ENCODE measurements at places on chromosomes 3 and 15.

- DNase-seq, result no peak
Measured at GRCh38 chr15:53625260-53625659, 134.2 kb downstream of the WDR72 start.

DNA sequence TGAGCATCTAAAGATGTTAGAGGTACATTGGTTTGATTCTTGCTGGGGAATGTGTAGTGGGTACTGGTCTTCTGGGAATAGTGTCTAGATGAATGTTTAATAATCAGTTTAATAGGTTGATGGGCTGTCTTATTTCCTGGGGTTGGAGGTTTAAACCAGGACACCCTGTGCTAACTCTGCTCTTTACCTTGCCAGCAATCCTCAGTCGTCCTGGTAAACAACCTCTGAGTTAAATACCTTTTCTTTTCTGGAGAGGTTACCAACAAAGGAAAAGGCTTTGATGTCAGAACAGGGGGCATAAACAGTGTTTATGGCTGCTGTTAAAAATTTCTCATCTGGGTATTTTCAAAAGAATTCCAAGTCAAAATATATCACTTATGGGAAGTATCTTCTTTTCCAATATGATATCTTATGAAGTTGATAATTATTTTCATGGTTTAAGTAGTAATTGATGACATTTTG lies 23.5 kb downstream of the MITF start:
- no peak for DNase-seq

GRCh38 chr15:40984406-40984805 lies 31.1 kb downstream of the CHAC1 start:
- DNase-seq, result no peak

GRCh38 chr15:74399511-74400312 lies 32.3 kb upstream of the CYP11A1 start:
- no peak for DNase-seq

GRCh38 chr3:29612536-29612935 lies 331.7 kb downstream of the RBMS3 start:
- no peak for DNase-seq

DNA sequence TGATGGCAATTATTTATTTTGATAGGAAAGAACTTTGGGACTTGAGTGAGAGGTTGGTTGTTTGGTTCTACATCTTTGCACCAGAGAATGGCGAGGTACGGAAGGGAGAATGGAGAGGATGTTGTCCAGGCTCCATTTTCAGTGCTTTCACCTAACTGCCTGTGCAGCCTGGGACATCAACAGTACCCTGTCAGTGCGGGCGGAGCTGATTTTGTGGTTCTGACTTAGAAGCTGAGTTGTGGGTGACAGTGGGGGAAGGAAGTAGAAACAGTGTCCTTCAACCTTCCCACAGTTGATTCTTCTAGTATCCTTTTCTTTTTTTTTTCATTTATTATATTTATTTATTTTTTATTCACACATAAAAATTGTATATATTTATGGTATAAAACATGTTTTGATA lies 95.3 kb downstream of the TIGIT start:
- no peak for DNase-seq

DNA sequence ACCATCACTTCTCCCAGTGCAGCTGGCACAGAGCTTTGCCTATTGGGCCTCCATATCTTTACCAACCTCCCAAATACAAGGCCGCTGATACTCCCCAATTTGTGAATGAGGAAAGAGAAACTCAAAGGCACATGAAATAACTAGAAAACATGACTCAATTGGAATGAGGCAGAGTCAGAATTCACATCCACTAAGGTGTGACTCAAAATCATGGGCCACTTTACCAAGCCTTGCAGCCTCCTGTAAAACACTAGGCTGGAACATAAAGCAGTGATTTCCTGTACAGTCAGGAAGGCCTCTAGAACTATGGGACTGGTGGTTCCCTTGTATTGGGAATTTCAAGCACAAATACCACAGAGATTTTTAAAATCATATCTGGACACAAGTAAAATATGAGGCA lies 128.6 kb downstream of the DCLK3 start:
- DNase-seq, result no peak

GRCh38 chr15:101056366-101057334 lies 137.5 kb downstream of the LRRK1 start:
- DNase-seq, result no peak

DNA sequence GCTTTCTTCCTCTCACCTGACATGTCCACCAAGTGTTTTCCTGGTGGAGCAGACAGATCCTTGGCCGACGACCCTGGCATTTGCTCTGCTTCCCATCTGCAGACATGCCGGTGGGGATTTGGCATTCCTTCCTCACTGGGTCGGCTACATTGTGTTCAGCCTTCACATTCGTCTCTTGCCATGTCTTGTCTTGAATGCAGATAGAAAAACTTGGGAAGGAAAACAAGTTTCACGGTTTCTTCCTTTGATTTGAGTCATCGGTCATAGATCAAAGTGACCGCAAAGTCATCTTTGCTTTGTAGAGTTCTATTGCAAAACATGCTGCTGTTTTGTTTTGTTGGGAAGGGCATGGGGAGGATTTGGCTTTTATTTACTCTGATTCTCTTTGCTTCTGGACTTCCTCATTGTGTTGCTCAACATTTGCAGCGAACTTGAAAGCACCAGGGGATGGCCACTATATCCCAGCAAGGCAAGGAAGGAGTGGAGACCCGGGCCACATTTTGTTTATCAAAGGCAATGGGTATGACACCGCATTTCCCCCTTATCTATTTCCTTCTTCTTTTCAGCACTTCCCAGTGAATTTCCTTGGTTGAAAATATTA lies 321.3 kb downstream of the CACNA2D3 start:
- no peak for DNase-seq

- no peak for DNase-seq
Measured at GRCh38 chr15:33159726-33160453, 34.6 kb downstream of the FMN1 start.

DNA sequence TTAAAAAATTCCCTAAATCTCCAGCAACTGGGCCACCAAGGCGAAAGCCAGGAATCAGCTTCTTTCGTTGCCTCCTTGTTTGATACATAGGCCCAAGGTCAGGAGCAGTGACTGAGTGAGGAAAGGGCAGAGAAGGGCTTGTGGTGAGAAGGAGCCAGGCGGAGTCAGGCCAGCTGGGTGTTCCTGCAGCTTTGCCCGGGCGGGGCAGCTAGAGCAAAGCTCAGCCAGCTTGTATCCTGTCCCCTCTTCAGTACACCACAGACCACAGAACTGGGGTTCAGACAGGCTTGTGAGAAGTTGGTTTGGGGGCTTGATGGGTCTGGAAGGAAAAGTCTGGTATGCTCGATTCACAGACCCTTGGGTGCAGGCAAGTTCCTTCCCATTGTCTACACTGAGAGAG lies 52.6 kb downstream of the CCK start:
- DNase-seq, result no peak

DNA sequence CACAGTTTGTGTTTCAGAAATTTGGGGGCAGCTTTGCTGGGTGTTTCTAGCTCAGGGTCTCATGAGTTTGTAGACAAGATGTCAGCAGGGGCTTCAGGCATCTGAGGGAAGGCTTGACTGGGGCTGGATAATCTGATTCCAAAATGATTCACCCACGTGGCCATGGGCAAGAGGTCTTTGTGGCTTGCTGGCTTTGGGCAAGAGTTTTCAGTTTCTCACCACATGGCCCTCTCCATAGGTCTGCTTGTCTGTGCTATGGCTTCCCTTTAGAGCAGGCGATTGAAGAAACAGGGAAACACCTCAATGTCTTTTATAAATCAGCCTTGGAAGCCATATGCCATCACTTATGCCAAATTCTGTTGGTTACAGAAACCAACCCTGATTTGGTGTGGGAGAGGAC lies 11.9 kb downstream of the RPS27L start:
- DNase-seq, result no peak

- DNase-seq, result peak; percentile 96
Measured at GRCh38 chr15:68352401-68353062, 75.0 kb downstream of the FEM1B start.

DNA sequence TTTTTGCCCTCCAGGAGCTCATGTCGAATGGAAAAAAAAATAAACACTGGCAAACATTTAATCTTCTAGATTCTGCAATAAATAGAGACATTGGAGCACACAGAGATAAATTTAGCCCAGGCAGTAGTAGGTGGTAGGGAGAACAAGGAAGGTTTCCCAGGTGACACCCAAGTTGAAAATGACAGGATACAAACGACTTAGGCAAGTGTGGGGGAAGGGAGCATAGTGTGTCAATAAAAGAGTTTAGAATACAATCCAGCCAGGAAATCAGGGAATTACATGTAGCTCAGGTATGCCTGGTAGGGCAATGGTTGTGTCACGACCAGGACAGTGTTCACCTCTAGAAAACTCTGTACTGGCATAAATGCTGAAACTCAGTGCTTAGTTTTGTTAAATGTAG lies 364.6 kb upstream of the AGTR1 start:
- no peak for DNase-seq

DNA sequence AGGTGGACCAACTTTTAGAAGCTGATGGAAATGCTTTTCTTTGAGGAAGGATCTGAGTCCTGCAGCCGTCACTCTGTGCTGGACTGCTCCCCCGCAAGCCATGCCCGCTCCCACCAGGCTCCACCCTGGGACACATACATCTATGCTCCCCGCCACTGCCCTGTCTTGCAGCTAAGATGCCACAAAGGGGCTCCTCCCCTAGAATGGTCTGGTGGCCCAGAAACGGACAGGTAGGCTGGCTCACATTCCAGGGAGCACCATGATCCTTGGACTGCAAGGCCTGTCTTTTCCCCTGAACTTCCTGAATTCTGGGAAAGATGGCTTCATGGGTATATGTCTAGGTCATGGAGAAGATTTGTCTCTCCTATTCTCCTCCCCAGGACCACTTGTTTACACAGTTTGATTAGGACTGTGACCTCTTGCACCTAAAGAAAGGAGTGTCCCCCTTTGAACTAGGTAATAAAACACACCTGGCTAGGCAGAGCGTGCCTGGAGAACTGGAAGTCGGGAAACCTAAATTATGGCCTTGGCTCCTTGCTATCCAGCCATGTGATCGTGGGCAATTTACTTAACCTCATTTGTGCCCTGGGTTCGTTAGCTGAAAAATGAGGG lies 220.9 kb upstream of the BHLHE40 start:
- no peak for DNase-seq

DNA sequence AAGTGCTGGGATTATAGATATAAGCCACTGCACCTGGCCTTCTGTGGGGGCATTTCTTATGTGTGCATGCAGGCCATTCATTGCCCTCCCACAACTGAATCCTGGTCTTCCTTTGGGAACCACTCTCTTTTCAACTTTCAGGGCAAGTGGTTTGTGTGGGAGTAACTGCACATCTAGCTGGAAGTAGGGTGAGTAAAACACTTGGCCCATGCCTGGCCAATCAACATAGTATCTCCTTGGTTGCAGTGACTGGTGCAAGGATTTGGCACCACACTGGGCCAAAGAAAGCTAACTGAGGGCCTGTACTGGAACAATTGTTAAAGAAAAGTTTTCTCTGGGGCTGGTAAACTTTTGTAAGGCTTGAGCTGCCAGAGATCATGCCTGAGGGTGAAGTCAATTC lies 189.2 kb upstream of the FEZF2 start:
- no peak for DNase-seq

DNA sequence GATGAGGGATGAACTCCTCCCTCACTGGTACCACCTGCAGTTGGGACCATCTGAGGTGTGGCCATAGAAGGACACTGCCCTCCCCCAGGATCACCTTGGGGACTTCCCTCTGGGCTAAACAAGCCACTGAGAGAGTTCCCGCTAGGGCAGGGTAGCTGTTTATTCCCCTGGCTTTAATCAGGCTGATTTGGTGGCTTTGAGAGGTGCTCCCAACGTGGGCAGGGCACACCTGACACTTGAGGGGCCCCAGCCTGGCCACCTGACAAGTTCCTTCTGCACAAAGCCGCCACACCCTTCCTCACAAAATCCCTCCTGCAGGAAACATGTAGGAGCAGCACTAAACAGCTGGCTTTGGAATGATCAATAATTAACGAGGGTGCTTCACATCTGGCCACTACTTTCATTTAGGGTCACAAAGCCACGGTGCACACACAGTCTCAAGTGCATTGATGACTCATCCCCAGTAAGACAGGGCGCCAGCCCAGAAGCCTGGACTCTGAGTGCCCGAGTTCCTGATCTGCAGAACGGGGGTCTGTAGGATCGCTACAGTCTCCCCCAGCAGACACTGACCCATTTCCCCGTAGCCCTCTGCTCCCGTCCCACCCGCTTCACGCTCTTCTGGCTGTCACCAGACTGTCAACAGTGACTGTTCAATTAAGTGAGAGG lies 75.1 kb downstream of the ATP10A start:
- DNase-seq, result no peak

DNA sequence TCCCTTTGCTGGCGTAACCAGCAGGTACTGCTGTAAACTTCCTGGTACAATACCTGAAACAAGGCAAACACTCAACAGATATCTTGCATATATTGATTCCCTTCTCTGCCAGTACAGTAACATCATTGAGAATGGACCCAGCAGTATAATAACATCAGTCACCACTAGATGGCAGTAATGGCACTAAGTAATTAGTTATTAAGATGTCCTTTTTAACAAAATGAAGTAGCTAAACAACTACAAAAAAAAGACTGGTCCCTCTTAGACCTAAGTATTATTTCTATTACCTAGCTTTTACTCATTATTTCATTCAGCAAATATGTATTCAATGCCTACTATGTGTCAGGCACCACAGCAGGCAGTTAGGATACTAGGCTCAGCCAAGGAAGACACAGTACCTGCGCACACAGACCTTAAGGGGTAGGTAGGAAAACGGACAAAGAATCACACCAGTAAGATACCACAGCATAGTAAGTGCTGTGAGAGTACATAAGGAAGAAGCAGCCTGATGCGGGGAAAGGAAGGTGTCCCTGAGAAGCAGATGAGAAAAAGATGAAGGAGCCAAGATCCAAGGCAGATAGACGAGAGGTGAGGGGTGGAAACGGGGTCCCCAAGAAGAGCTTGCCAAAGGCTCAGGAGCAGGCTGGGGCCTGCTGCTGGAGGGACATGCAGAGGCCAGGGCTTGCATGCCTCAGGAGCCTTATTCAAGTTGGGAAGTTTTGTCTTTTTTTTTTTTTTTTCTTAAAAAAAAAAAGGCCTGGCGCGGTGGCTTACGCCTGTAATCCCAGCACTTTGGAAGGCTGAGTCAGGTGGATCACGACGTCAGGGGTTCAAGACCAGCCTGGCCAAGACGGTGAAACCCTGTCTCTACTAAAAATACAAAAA lies 102.7 kb upstream of the CHD2 start:
- DNase-seq, result peak; percentile 75

- no peak for DNase-seq
Measured at GRCh38 chr15:74185710-74186348, 12.3 kb downstream of the ISLR start.

- DNase-seq, result no peak
Measured at GRCh38 chr3:121529308-121529707, 16.5 kb downstream of the POLQ start.

GRCh38 chr15:48671103-48672022 lies 25.9 kb upstream of the FBN1 start:
- no peak for DNase-seq

DNA sequence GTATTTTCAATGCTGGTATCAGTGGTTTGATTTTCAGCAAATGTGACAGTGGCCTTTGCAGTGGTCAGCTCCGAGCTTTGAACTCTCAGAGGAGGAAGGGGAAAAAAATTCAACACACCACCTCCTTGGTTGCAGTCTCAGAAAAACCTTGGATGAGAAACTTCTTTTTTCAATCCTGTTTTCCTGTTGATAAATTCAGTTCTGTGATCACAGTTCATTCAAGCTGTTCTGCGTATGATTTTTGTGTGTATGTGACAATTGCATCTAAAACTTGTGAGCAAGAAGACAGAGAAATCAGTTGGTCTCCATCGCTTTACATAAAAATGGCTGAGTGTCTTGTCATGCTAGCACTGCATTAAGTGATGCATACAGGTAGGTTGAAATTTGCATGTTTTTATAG lies 19.2 kb downstream of the ZBTB38 start:
- no peak for DNase-seq

- no peak for DNase-seq
Measured at GRCh38 chr3:142987080-142987700, 14.2 kb upstream of the U2SURP start.

GRCh38 chr3:72152551-72153476 lies 367.9 kb upstream of the PROK2 start:
- DNase-seq, result peak; percentile 84

Measured in HFF-Myc (cell line).